ENCODE measurements at places on chromosomes 13 and 19. TPM values are rescaled to one million over a fixed set of nuclear protein-coding genes. Genes with fewer than 3 reads are reported as not detected.
A peak's percentile ranks its signal among the peaks of the same experiment; 100 is the strongest.

DNA sequence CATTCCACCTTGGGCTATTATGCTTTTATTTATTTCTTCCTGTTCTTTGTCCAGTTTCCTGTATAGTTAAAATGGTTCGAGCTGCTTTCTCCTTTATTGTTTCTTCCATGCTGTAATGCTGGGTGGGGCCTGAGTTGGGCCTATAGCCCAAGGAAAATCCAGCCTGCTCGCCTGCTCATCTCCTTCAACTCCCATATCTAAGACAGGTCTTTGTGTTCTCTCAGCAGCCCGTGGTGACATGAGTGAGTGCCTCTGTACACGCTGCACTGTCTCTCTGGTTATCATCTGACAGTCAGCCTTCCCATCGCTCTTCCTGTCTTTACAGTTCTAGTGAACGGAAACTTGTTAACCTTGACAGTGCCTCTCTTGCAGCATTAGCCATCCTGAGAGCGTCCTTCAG lies 221.9 kb upstream of the SLC10A2 start:
- DNase-seq = no peak

DNA sequence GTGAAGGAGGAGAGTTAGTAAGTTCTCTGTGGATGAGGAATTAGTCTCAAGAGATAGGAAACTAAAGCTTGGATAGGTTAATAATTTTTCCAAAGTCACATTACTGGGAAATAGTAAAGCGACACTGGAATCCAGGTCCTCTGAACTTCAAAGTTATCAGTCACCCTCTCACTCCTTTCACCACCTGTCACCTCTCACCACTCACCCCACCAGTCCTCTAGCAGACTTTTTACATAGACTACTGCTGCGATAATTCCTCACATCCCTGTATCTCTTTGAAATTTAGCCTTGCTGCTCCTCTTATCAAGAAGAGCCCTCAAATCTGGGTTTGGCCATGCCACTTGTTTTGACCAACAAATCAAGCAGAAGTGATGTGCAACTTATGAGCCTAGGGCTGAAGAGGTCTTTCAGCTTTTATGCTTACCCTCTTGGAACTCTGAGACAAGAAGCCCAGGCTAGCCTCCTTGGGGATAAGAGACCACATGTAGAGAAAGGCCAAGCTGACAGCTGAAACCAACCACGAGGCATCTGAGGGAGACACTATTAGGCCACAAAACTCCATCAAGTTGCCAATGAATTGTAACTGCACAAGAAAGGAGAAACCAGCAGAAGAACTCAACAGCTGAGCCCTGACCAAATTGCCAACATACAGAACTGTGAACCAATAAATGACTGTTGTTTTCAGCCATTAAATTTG lies 41.2 kb downstream of the STARD13 start:
- no peak for DNase-seq

DNA sequence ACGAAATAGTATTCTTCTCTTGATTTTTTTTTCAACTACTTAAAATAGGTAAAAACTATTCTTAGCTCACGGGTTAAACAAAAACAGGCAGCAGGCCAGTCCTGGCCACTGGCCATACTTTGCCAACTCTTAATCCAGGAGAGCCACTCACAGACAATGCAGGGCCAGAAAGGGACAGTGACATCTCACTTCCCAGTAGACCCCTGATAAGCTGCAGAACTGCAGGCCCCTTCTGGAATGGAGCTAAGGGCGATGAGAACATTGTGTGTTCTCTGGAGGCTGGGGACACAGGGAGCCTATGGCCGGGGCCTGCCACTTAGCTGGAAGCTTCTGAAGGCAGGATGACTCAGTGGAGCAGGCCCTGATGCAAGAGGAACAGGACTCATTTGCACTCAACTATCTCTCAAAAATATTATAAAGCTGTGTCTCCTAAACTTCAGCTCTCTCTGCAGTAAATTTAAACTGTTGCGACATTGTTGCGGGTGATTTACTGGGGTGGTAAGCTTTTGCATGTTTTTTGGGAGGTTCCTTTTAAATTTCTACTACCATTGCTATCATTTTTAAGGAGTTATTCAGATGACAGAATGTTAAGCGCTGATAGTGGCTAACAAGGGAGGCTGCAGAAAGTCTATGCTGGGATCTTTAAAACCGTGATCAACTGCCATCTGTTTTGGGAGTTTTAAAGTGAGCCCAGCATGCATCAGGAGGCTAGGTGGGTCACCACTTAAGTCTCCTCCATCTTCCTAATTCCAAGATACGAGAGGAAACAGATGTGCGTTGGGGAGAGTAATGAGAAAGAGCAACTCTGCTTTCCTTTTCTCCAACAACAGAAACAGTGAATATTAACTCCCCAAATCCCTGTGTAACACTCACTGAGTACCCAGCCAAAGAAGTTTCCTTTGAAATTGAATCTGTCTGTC lies 33.2 kb upstream of the KATNAL1 start:
- DNase-seq = no peak

DNA sequence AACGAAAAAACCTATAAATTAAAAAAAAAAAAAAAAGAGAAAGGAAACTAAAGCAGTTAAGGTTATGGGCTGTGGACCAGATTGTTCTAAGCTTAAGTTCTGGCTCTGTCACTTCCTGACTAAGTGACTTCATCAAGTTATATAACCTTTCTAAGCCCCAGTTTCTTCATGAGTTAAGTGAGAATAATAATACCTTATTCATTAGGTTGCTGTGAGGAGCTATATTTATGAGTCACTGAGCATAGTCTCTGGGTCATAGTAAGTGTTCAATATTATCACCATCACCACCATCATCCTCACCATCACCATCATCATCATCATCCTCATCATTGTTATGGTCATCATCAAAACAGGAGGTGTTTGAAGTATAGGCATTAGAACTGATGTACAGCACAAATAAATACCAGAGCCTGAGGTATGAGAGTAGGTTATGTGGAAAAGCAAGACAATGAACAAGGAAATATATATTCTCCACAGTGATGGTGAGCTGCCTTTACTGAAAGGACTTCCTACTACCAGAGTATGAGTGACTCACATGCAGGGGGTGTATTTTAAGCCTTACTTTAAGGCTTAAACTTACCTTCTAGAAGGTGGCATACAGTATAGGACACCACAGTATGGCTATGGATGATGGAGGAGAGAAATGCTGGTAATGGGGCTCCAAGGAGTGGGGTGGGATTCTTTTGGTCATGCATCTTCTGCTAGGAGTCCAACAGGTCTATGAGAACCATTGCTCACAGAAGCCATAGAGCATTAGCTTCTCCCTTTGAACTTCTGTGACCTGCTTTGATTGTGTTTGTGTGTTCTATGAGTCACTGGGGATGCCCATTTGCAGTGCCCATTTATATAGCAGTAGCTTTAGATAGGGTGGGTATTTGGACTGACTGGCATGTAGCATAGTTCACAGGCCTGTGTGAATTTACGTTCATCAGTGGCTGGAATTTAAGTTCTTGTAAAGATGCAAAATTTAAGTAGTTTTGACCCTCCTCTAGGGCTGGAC lies 104.4 kb downstream of the KLF5 start:
- DNase-seq = no peak

DNA sequence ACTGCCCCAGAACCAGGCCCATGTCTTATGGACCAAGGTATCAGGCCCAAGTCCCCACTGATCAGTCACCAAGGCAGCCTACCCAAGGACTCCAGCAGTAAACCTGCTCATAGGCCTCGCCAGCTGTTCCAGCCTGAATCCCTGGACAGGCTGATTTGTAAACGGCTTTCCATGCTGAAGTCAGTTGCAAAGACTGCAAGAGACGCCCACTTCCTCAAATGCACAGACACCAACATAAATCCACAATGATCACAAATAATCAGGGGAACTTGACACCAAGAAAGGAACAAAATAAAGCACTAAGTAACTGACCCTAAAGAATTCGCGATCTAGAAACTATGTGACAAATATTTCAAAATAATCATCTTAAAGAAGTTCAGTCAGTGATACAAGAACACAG lies 75.2 kb downstream of the RXFP2 start:
- no peak for DNase-seq

GRCh38 chr19:38650172-38650775 lies 2.8 kb downstream of the ACTN4 start:
- no peak for DNase-seq

- DNase-seq = no peak
Measured at GRCh38 chr13:39566216-39566869, 36.6 kb downstream of the LHFPL6 start.

- peak; percentile 38 for DNase-seq
Measured at GRCh38 chr13:111474136-111475002, 153.9 kb downstream of the TEX29 start.

DNA sequence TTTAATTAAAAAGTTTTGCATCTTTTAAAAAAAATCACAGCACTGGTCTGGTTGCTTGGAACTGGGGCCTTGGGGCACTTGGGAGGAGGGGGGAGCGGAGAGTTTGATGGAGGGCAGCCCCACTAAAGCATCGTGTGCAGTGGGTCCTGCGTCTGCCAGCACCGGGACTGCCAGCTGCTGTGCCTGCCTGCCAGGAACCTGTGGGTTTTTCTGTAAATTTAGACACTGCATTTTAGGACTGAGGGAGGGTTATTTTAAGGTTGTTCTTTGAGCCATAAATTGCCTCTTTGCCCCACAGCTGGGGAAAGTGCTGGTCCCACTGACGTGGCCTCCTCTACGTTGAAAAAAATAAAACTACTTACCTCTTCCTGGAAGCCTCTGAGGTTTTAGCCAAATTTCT lies 2.9 kb downstream of the KLF2 start:
- DNase-seq = no peak

DNA sequence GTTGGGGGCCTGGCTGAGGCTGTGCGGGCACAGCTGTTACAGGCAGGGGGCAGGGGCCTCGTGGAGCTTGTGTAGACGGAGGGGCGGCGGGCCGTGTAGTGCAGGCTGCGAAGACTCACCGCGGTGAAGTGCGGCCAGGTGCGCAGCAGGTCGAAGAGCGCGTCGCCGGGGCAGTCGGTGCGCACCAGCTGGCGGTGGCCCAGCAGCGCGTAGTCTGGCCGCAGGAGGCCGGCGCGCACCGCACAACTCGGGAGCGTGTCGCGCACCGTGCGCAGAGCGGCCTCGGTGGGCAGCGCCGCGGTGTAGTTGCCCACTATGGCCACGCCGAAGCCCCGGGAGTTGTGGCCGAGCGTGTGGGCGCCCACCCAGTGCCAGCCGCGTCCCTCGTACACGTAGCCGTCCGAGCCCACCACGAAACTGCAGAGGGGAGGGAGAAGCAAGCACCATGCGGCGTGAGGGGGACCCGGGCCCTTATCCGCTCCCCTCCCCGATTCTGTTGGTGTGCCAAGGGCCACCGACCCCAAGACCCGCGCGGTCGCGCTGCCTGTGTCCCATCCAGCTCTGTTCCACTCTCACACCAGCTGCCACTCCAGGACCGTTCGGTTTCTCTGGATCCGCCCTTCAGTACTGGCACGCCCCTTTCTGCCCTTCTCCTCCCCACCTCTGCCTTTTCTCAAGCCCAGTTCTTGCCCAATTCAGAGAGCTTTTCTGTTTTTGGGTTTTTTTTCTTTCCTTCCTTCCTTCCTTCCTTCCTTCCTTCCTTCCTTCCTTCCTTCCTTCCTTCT lies 5.4 kb upstream of the RASAL3 start:
- DNase-seq = no peak

GRCh38 chr19:6535558-6536137 lies 4.8 kb downstream of the TNFSF9 start:
- DNase-seq = no peak

- no peak for DNase-seq
Measured at GRCh38 chr19:17002455-17002854, 24.2 kb downstream of the CPAMD8 start.

GRCh38 chr13:43959291-43959690 lies 79.6 kb downstream of the LACC1 start:
- no peak for DNase-seq

DNA sequence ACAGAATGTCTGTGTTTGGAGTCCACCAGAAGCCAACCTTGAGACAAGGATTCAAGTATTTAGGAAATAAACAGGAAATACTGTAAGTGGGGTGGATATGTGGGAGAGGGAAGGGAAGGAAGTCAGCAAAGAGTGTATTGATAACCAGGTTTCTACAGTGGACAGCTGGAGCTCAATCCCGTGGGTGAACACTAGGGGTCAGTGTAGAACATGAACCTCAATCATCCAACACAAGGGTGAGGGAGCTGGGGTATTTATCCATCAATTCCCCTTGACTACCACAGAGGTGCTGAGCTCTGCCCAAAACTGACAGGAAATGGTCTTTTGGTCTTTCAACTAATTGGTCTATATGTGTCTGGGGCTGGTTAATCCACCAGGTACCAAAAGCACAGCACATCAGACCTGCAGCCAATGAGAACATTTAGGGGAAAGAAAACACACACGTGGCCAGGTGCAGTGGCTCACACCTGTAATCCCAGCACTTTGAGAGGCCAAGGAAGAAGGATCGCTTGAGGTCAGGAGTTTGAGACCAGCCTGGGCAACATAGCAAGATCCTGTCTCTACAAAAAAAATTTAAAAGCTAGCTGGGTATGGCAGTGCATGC lies 5.6 kb upstream of the SYDE1 start:
- DNase-seq = no peak

DNA sequence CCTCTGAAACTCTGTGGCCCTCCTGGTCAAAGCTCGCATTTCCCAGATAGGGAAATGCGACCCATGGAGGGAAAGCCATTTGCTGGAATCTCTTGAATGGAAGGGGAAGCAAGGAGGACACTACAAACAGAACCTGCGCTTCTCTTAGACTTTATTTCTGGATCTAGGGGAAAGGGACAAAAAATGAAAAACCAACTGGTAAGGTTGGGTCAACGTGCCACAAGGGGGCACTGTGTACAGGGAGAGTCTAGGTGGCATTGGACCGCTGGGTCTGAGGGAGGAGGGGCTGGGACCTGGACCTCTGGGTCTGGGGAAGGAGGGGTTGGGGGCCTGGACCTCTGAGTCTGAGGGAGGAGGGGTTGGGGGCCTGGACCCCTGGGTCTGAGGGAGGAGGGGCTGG lies 5.0 kb downstream of the KLK4 start:
- DNase-seq = no peak

DNA sequence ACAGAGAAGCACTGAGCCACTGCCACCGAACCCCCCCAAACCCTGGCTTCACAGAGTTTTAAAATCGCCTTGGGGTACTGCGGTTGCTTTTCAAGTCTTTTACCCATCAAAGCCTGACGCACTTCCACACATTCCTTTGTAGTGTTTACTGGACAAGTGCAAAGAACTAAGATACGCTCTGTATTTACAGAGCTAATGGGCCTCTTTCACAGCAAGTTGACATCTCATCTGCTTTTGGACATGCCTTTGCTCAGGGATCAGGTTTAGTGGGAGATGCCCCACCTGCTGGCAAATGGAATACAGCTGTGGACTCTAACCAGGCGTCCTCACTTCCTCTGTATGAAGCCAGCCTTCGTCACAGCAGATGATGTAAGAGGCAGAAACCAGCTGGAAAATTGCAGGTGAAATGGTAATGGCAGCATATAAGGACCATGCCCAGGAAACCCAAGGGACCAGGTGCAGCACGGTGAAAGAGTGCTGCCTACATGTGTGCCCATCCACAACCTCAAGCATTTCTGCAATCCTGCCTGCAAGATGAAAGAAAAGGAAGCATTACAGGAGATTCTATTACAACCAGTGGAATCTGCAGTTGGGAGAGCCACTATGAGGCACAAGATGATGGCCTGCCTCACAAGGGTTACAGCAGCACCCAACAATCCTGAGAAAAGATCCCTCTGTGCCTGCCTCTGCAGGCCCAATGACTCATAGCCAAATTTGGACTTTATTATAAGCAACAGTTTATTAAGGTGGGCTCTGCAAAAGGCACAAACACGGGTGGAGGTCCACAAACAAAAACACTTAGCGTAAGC lies 34.7 kb downstream of the BRD4 start:
- DNase-seq = peak; percentile 63

ADGRE3 gene
- polyA plus RNA-seq = not detected

PPAN gene
- polyA plus RNA-seq = 31.1 TPM

MEF2B gene
- polyA plus RNA-seq = 1.1 TPM

SLC5A5 gene
- polyA plus RNA-seq = not detected

PDE4A gene
- 2.1 TPM for polyA plus RNA-seq

NLRP7 gene
- polyA plus RNA-seq = not detected

CLEC17A gene
- polyA plus RNA-seq = 0.17 TPM

KANK2 gene
- polyA plus RNA-seq = 116 TPM

LENG8 gene
- polyA plus RNA-seq = 68.5 TPM
